ENCODE measurements at places on chromosomes 13 and 19. TPM values are rescaled to one million over a fixed set of nuclear protein-coding genes. Genes with fewer than 3 reads are reported as not detected.

DNA sequence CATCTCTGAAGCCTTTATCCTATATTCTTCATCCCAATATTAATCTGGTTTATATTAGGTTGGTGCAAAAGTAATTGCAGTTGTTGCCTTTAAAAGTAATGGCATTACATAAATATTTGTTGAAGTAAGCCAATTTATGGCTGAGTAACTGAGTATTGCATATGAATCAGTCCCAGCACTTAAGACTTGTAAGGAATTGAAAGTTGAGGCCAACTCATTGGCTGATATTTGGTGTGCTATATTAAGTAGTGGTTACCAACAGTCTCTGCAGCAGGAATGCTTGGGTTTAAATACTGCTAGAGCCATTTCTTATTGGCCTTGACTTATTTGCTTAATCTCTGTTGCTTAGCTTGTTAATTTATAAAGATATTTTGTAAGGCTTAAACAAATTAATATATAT, 460.7 kb downstream of the GPC6 start:
- DNase-seq = no peak

Gene LYPD5
- total RNA-seq = 6.1 TPM

Gene TUBA3C
- not detected for total RNA-seq

Gene LRRC8E
- 14.2 TPM for total RNA-seq

Gene TEX29
- total RNA-seq = not detected

DNA sequence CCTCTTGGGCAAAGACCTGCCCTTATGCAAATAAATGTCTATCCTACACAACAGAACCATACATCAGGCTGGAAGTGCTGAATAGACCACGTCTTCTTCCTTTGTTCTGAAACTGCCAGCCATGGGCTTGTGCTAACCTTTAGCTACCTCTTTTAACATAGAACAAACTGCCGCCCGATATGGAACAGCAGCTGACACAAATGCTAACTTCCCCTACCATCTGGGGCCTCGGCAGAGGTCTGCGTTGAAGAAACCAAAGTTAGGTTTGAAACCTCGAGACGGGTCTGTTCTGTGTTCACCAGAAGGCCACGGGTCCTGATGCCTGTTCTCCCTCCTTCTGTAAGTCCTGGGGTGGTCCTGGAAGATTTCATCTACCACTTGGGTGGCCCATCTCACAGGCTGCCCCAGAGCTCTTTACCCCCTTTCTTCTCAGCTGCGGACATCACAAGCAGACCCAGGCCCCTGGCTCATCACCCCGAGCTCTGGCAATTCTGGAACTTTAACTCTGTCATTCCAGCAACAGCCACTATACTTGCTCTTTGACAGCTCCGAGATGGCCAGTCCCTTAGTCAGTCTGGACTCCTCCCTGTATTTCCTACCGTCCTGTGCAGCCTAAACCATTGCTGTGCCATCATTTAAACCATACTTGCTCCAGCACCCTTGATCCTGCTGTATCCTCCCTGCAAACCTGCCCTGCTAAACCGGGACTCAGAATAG, 146.7 kb downstream of the USP12 start:
- no peak for DNase-seq

GRCh38 chr13:50291611-50292010, 276.4 kb downstream of the KCNRG start:
- DNase-seq = no peak

Gene KIR2DL4
- total RNA-seq = not detected

Gene NBEA
- 0.43 TPM for total RNA-seq

Gene ERICH4
- total RNA-seq = not detected

DNA sequence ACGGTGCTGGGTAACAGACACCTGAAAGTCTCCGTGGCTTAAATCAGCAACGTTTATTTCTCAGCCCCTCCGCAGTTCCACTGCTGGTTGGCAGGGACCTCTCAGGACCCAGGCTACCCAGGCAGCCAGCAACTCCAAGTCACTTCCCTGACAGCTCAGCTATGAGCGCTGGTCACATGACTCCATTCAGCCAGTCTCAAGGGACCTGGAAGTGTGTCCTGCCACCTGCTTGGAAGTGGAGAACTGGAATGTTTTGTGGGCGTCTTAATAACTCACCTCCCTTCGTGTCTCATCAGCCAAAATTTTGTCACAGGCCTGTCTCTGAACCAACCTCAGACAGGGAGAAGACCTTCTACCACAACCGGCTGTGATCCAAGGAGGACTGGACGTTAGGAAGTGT, 72.8 kb downstream of the DPF1 start:
- DNase-seq = no peak

- no peak for DNase-seq
Measured at GRCh38 chr19:29497241-29497640, 28.6 kb upstream of the VSTM2B start.

GRCh38 chr13:113647351-113648215, 10.4 kb downstream of the ATP4B start:
- peak; percentile 59 for DNase-seq

GRCh38 chr13:96636001-96636709, 358.1 kb downstream of the OXGR1 start:
- DNase-seq = no peak

Gene KLK2
- not detected for total RNA-seq

GRCh38 chr19:38412961-38413360, 10.1 kb downstream of the FAM98C start:
- DNase-seq = no peak

Gene KLK15
- total RNA-seq = not detected

DNA sequence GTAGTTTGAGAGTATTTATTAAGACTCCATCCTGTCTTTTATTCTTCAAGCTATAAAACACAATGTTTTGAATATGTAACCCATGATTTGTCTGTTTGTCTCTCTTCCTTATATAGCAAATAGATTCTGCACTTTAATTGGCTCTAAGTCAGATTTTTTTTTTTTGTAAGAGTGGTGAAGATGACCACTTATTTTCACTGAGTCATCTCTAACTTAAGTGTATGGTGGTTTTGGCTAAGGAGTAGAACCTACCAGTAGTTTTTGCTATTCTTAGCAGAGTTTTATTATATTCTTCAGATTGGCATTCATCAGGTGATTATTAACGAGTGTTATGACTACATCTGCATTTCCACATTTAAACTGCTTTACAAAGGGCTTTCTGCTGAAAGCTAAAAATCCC, 194.7 kb downstream of the LMO7 start:
- DNase-seq = peak; percentile 41

GRCh38 chr13:59304596-59304995, 859.1 kb downstream of the DIAPH3 start:
- DNase-seq = no peak

DNA sequence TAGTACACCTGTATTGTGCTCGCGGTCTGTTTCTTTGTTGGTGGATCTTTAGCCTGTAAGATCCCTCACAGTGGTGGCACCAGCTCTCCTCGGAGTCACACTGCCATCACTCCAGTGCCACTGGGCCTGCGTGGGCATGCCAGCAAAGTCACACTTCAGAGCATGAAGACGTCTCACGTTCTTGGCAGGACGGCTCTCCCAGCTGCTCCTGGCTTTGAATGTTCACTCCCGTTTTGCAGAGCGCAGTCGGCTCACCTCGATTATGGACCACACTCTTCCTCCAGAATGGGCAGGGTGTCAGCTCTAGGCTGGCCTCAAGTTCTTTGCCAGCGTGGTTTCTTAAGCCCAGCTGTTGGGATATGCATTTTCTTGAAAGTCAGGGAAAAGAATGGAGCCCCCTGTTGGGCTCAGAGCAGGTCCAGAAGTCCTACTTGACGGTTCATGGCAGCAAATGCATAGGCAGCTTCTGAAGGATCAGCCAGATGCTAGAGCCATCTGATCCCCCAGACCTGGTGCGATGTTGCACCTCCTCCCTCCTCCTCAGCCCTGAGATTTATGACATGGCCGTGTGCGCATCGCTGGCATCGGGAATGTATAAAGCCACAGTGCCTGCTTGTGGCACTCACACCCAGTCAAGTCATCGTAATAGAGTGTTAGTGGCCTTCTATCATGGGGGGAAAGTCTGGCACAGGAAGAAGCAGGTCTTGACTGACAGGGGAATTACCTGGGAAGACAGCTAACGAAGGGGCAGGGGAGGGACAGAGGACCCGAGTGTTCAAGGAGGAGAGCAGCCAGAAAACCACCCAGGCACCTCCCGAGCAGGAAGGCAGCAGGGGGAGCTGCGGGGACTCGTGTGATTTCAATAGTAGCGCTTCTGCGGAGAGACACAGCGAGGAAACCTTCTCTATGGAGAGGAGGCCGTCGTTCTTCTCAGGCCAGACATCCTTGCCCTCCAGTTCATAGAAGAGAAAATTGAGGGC, 40.2 kb upstream of the NPAS1 start:
- DNase-seq = no peak

- DNase-seq = no peak
Measured at GRCh38 chr19:5996102-5996501, 18.2 kb upstream of the RANBP3 start.

- DNase-seq = no peak
Measured at GRCh38 chr19:17543986-17544385, 11.5 kb upstream of the COLGALT1 start.

Gene SYT3
- not detected for total RNA-seq

Gene SHFL
- total RNA-seq = 14.3 TPM

GRCh38 chr13:34464011-34464410, 478.1 kb upstream of the NBEA start:
- DNase-seq = peak; percentile 49

DNA sequence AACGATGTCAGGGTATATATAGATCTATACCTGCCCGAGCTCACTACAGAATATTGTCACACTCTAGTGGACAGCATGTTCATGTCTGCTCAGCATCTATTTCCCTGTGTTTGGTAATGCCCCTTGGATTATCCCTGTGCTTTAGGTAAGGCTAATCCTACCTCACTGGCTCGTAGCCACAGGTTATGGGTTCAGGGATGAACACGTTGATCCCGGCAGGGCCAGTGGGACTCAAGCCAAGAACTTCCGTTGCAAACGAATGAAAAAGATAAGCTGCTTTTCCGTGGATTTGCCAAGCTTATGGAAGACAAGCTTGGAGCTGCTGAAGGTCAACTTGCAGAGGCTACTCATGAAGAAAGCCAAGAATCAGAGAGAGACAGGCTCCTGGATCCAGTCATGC, 400.0 kb upstream of the TSHZ3 start:
- DNase-seq = no peak

DNA sequence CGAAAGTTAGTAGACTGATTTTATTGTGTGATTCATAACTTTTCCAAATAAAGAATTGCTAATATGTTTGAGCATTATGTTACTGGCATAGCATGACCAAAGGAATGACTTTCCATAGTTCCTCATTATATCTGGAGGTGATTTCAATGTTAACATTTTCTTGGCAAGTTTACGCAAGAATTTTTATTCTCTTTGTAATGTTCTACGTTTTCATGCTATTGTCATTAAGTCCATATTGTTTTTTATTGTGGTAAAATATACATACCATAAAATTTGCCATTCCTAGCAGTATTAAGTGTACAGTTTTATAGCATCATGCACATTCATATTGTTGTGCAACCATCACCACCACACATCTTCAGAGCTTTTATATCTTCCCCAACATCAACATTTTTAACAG, 14.8 kb downstream of the KCTD12 start:
- DNase-seq = no peak

All from mammary epithelial cell (primary cell).